ENCODE measurements at places on chromosomes 5 and 9. TPM values are rescaled to one million over a fixed set of nuclear protein-coding genes. Genes with fewer than 3 reads are reported as not detected.

- DNase-seq, result no peak
These were observed 21.9 kb downstream of the ZNF608 start for GRCh38 chr5:124724357-124725039.

GRCh38 chr9:99253134-99253533 lies 31.1 kb downstream of the SEC61B start:
- DNase-seq, result peak; percentile 68

GRCh38 chr5:154318691-154319090 lies 127.1 kb upstream of the SAP30L start:
- DNase-seq, result no peak

- DNase-seq, result no peak
These were observed 445.8 kb upstream of the RIOK2 start for GRCh38 chr5:97628807-97629206.

- no peak for DNase-seq
These were observed 36.6 kb downstream of the UHRF2 start for GRCh38 chr9:6449645-6450044.

MYOT gene
- polyA plus RNA-seq, result 1.4 TPM

DNA sequence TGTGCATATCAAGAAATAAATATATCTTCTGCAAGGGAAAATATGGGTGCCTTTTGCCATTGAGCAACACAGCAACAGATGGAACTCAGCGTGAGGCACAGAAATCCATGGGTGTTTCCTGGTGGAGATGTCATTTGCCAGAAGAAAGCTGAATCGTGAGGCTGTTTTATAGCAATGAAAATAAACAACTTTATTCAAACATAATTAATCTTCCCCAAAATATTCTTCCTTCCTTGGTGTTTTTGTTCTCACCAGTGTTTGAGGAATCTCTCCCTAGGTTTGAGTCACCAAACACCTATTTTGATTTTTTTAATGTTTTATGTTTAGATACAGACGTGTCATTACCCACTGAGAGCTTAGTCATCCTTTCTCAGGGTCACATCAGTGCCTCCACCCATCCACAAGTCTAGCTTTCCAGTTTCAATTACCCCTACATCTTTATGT lies 65.8 kb upstream of the PAPPA start:
- DNase-seq, result no peak

GPR151 gene
- 0.11 TPM for polyA plus RNA-seq

GRCh38 chr5:30103452-30104202 lies 1089.9 kb upstream of the CDH6 start:
- no peak for DNase-seq

DNA sequence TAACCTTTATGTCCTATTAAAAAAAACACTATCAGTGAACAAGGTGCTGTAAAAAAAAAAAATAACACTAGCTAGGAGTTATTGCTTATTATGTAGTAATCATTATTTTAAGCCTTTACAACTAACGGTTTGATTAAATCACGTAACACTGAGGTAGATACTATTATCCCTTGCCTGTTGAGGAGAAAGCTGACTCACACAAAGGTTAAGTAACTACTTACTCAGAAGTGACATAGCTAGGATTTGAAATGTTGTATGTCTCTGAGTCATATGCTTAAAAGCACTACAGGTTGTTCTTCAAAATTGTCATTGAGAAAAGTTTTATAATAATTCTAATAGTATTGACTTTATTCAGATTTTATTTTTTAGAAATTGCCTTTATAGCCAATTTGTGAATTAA lies 8.8 kb downstream of the TENT2 start:
- no peak for DNase-seq

- DNase-seq, result no peak
These were observed 257.6 kb downstream of the TAF11L14 start for GRCh38 chr5:17891881-17892280.

DNA sequence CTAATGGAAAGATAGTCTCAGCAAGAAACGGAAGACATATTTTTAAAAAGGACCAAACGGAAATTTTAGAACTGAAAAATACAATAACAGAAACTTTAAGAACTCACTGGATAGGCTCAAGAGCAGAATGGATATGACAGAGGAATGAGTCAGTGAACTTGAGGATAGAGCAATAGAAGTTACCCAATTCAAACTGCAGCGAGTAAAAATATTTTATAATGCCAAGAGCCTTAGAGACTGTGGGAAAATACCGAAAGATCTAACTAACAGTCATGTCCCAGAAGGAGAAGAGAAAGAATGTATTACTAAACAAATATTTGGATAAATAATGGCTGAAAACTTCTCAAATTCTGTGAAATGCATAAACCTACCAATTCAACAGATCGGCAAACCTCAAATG lies 40.8 kb downstream of the ADAMTS2 start:
- no peak for DNase-seq

BAAT gene
- not detected for polyA plus RNA-seq

DNA sequence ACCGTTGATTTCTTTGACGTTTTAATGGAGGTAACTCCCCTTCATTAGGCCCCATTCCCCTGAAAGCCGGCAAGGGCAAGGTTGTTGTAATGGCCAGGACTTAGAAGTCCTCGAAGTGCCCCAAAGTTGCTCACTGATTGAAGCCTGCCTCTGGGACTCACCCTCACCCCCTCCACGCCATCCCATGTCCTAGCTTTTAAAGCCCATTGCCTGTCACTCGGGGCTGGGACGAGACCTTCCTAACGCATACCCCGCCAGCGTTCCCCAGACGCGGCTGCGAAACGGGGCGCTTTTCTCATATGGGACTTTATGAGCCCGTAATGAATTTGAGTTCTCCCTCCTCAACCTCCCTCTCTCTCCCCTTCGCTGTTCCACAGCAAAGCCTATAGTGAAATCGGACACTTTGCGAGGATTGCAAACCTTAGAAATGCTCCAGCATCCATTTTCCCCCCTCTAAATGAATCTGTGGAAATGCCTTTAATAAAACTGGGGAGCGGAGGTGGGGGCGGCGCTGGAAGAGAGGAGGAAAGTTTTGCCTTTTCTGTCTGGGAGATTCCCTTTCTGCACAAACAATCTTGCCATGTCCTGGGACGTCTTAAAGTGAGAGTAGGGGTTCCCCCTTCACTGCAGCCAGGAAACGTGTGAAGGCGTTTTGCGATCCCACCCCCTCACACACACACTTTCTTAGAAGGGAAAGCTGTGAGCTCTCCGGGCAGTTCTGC lies 1.5 kb downstream of the PAPPA start:
- DNase-seq, result no peak

- DNase-seq, result no peak
These were observed 61.0 kb downstream of the C5 start for GRCh38 chr9:120989065-120989464.

- DNase-seq, result no peak
These were observed 81.9 kb downstream of the PTPN3 start for GRCh38 chr9:109416135-109416706.

PLAC8L1 gene
- not detected for polyA plus RNA-seq

- no peak for DNase-seq
These were observed 4.6 kb downstream of the ENHO start for GRCh38 chr9:34518110-34518616.

DNA sequence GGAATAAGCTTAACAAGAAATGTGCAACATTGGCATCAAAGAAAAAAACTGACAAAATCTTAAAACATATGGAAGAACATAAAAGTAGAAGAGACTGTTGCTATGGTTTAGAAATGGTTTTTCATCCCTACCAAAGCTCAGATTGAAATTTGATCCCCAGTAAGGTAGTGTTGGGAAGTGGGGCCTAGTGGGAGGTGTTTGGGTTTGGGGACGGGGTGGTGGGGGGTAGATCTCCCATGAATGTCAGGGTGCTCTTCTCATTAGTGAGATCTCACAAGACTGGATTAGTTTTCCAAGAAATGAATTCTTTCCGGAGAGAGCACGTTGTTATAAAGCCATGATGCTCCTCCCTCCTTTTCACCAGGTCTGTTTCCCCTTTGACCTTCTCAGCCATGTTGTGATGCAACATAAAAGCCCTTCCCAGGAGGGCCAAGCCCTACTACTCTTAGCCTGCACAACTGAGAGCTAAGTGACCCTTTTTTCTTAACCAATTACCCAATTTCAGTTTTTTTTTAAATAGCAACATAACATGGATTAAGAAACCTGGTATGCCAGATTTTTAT lies 10.6 kb downstream of the TMEM167A start:
- DNase-seq, result no peak

GRCh38 chr9:77588271-77588937 lies 59.7 kb downstream of the GNA14 start:
- DNase-seq, result no peak

DNA sequence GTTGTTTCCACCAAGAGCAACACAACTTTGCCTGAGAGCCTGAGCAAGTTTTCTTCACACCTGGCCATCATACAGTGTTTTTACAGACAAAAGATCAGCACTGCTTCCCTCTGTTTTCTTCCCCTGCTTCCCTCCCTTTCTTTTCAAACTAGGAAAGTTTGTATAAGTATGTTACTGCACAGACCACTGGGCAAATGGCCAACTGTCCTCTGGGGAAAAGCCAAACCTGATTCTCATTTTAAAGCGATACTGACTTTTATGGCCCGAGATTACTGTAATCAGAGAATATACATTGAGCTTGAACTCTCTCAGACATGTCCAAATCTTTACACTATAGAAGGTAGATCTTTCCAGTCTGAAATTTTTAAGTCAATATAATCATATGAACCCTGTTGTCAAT lies 415.0 kb downstream of the NFIB start:
- no peak for DNase-seq
